ENCODE measurements at places on chromosomes 1 and 21. TPM values are rescaled to one million over a fixed set of nuclear protein-coding genes. Genes with fewer than 3 reads are reported as not detected.

GRCh38 chr1:226635456-226635941, 86.9 kb downstream of the STUM start:
- peak; percentile 59 for DNase-seq

LIN28A gene
- not detected for total RNA-seq

DNA sequence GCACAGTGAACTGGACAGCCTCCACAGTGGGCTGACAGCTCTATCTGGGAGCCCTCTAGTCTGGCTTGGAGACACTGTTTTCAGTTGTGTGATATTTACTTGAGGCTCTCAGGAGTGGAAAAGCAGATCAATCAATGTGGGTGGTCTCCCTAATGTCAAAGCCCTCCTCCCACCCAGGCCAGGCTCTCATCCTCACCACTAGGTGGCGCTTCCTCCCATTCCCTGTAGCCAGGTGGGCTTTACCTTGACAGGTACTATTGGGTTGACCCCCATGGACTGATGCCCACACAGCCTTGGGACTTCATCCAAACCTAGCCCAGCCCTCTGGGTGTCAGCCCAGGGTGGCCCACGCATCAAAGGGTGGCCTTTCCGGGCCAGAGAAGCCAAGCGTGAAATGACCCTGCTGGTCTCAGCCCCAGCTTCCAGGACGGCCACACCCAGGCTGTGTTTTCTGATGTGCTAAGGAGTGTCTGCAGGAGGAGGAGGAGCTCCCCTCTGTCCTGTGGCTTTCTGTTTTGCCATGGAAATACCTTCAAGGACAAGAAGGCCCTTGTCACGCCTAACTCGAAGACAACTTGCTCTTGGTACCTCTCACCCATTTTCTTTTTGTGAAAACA, 54.0 kb downstream of the CLIC6 start:
- DNase-seq, result no peak

FAM177B gene
- total RNA-seq, result not detected

GRIK1 gene
- not detected for total RNA-seq

KRTAP19-1 gene
- not detected for total RNA-seq

- no peak for DNase-seq
Observed at GRCh38 chr1:245860657-245861544, 646.2 kb downstream of the SMYD3 start.

- DNase-seq, result no peak
Observed at GRCh38 chr1:223229756-223230155, 86.7 kb upstream of the TLR5 start.

Measured in stomach (tissue), 19 donors.